ENCODE measurements at places on chromosomes 1 and 21.
A peak's percentile ranks its signal among the peaks of the same experiment; 100 is the strongest.

- no peak for DNase-seq
These were observed 62.0 kb downstream of the UMODL1 start for GRCh38 chr21:42133131-42133530.

DNA sequence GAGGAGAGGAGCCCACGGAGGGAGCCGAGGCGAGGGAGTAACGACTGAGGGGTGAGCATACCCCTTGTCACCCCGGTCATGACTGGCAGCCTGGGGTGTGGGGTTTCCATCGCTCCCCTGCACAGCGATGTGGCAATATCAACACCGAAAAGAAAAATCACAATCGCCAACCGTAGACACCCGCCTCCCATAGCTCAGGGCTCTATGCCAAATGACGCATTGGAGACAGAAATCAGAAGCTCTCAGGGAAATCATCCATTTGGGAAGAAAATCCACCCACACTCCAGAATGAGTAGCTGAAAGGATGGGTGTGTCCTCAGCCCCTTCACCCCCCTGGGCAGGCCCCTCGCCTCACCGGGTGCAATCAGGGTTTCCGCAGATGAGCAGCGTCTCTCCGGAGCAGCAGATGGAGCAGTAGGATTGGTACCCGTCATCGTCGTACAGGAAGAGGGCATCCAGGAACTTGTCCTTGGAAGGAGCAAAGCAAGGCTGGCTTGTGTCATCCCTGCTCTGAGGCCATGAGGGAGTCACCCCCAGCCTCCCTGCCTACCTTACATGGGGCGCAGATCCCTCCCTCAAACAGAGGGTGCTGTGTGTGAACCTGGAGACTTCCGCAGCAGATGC lies 2.5 kb downstream of the DNMT3L start:
- DNase-seq, result no peak

GRCh38 chr1:25563330-25564215 lies 20.2 kb downstream of the LDLRAP1 start:
- DNase-seq, result no peak

DNA sequence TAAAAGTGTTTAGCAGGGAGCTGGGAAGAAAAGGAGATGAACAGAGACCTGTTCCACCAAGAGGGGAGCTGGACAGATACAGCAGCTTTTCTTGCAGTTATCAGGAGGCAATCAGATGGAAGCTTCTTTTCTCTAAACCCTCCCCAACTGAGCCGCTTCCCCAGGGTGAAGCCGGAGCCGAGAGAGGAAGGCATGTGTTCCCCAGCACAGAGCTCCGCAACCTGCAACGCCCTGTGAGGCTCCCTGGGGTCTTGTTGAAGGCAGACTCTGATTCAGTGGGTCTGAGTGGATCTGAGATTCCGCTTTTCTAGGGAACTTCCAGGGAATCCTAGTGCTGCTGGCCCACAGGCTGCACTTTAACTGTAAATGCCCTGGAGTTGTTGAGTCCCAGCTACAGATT lies 139.1 kb upstream of the COA6 start:
- DNase-seq, result no peak

DNA sequence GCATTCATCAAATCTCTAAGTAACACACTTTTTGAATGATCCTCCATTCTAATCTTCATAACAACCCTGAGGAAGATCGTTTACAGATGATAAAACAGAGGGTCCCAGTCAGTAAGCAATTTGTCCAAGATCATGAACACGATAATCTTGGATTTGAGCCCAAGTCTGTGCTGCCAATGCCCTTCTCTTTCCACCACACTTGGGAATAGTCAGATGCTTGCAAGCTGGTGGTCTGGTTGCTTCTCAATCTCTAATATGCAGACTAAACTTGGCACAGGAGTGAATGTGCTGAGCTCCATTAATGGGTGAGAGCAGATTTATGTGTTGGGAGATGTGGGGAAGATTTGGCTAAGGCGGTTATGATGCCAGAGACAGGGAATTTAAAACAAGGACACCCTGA lies 430.6 kb upstream of the DAB1 start:
- DNase-seq, result no peak

DNA sequence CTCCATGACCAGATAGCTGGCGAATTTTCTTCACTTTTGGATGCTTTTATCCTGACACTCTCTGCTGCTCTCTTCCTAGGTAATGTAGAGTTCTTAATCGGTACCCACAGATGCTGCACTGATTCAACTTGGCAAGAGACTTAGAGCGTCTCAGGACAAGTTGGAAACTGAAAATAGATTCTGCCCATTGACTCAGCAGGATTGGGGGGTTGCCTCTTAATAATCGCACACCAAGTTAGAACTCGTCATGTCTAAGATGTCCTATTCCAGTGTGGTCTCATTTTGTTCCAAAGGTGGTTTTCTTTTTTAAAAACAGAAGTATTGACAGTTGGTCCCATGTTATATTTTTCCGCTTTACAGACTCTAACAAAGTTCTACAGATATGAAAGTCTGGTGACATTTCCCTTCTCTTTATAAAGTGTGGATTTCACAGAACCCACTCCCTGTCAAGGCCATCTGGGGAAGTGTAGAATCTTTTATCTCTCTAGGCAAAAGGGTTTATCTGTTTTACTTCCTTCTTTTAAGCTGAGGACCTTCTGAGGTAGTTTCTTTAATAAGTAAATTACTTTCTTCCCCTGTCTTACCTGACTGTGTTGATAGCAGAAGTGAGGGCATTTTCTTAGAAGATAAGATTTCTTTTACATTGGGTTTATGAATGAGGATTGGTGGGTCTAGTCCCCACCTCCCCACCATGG lies 12.1 kb upstream of the DIPK1A start:
- DNase-seq, result no peak

- DNase-seq, result peak; percentile 24
These were observed at the start of gene MCOLN3 for GRCh38 chr1:85048296-85049064. Gene MCOLN3, minus strand, starts transcription at chr1:85048500. Its CDS starts 3,140 bp downstream, at chr1:85045360.

- no peak for DNase-seq
These were observed 55.2 kb downstream of the KIAA0040 start for GRCh38 chr1:175137369-175137768.

- peak; percentile 25 for DNase-seq
These were observed 7.3 kb upstream of the UMODL1 start for GRCh38 chr21:42063571-42064521.

DNA sequence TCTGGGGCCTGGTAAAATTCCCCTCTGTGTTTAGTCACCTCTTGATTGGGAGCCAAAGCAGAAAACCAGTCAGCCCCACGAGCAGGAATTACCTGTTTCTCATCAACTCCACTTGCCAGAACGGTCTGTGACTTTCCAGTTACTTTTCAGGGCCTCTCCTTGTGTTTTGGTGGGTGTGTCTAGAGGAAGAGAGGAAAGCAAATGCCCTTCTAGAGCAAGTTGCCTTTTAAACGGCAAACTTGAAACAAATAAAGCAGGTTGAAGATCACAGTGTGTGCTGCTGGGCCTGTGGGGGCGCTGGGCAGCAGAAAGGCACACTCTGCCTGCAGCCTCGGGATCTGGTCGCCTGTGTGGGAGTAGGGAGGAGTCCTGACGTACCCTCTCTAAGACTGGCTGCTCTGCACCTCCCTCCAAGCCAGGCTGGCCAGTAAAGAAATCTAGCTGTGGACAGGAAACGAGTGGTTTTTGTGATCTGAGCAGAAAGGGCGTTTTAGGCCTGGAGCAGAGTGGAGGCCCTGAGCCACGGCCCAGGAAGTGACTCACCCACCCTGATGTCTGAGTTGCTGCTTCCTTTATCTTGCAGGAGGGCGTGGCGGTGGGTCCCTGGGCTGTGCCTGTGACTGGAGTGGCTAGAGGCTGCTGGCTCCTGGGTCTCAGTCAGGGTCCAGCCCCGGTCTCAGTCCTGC lies 11.1 kb upstream of the S100A11 start:
- DNase-seq, result peak; percentile 75

- no peak for DNase-seq
These were observed at the start of gene KRTAP12-2 for GRCh38 chr21:44666401-44667320. Gene KRTAP12-2, minus strand, starts transcription at chr21:44666927. Its CDS starts 41 bp downstream, at chr21:44666886.

Measured in activated T-helper 9 cell treated with anti-CD3 and anti-CD28 coated beads, Interleukin-2, amount 50 U/mL, for 16 hours (primary cell).